ENCODE measurements at places on chromosomes 16 and 17. TPM values are rescaled to one million over a fixed set of nuclear protein-coding genes. Genes with fewer than 3 reads are reported as not detected.

KDM6B gene
- 13.9 TPM for total RNA-seq

SMPD3 gene
- total RNA-seq: 76.3 TPM

SLX1A gene
- 2.3 TPM for total RNA-seq

TP53TG3 gene
- total RNA-seq: not detected

CRISPLD2 gene
- total RNA-seq: 242 TPM

IGF2BP1 gene
- not detected for total RNA-seq

KRT39 gene
- not detected for total RNA-seq

KRTAP1-5 gene
- total RNA-seq: not detected

GP1BA gene
- total RNA-seq: not detected

HS3ST3A1 gene
- 5.8 TPM for total RNA-seq

RHBDF1 gene
- 75.6 TPM for total RNA-seq

C17orf107 gene
- 6.6 TPM for total RNA-seq

SRCIN1 gene
- 0.43 TPM for total RNA-seq

KIFC3 gene
- total RNA-seq: 87.9 TPM

AXIN2 gene
- 39.3 TPM for total RNA-seq

FOXN1 gene
- total RNA-seq: 0.43 TPM

SCRN2 gene
- 7.0 TPM for total RNA-seq

CA7 gene
- total RNA-seq: not detected

CTDNEP1 gene
- 82.8 TPM for total RNA-seq

SNAI3 gene
- 0.55 TPM for total RNA-seq

TPSD1 gene
- total RNA-seq: 7.6 TPM

TMEM88 gene
- total RNA-seq: 3.5 TPM

CTRB1 gene
- total RNA-seq: not detected

MYH3 gene
- 0.45 TPM for total RNA-seq

GALR2 gene
- not detected for total RNA-seq

MMP2 gene
- 145 TPM for total RNA-seq

EFCAB5 gene
- total RNA-seq: 0.14 TPM

C16orf96 gene
- 0.37 TPM for total RNA-seq

SLC12A3 gene
- total RNA-seq: not detected

PRR14 gene
- 9.0 TPM for total RNA-seq

MYLK3 gene
- total RNA-seq: not detected

EPOP gene
- 0.55 TPM for total RNA-seq

KRT33B gene
- total RNA-seq: not detected

KRT23 gene
- total RNA-seq: not detected

PLCG2 gene
- total RNA-seq: 8.1 TPM

CCDC92B gene
- total RNA-seq: not detected

SLC5A10 gene
- total RNA-seq: not detected

LGALS9B gene
- 2.2 TPM for total RNA-seq

OR1A1 gene
- not detected for total RNA-seq

GSDMA gene
- not detected for total RNA-seq

ITGA2B gene
- not detected for total RNA-seq

GRAP gene
- total RNA-seq: 9.0 TPM

KCNJ2 gene
- 6.4 TPM for total RNA-seq

CPHXL2 gene
- total RNA-seq: not detected

ZNF205 gene
- total RNA-seq: 0.87 TPM

TBX6 gene
- 25.0 TPM for total RNA-seq
